Left forelimb (tissue), 1 donor: ENCODE measurements at places on chromosomes 13 and 19.

GRCh38 chr13:60584976-60585375 lies 188.0 kb downstream of the TDRD3 start:
- DNase-seq = no peak

DNA sequence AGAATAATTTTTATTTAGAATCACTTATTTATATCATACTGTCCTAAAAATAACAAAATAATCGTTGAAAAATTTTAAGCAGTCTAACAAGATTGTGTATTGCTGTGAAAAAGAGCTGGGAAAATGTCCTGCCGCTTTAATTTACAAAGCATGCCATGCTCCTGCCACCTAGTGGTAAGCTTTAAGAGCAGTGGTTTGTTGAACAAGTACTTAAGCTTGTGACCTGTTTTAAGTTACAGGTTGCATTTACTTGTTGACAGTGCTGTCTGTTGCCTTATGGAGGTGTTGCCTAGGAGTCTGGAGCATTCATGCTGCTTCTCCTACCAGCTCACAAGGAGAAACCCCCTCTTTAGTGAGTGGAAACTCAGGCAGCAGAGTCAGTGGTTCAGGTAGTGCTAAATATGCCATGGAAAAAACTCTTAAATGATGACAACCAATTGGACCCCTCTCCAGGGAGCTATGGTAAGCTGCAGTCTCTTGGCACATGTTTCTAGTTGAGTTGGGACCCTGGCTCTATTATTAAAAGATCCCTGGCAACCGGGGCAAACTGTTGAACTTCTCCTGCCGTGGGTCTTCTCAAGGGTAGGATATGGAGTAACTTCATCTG lies 68.4 kb downstream of the SPATA13 start:
- DNase-seq = no peak

GRCh38 chr13:78780708-78781107 lies 121.8 kb upstream of the OBI1 start:
- no peak for DNase-seq

DNA sequence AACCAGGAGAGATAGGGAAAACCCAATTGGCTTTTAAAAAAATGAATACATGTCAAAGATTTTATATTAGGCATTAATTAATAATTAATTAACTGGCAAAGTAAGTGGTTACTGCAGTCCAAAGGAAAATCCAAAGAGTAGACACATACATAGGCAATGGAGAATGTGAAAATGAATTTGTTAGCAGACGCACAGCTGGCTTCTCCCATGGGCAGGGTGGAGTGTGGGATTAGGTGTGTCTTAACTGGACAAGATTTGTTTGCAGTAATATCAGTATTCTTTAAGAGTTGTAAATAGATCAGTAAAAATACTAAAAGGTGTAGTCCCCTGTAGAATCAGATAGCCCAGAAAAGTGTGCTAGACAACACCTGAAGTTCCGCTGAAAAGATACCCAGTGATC lies 58.7 kb downstream of the DHRS12 start:
- DNase-seq = no peak

DNA sequence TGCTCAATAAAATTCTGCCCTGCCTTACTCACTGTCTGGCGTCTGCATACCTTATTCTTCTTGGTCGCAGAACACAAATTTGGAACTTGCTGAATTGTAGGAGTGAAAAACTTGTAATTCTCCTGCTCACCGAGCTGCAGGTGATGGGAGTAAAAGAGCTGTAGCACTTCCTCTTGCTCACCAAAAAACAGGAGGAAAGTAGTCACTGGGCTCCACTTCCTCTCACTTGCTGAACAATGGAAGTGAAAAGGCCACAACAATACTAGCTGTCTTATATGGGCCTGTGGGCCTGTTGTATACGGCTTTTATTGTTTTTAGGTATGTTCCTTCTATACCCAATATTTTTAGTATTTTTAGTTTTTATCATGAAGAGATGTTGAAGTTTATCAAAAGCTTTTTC lies 978.7 kb downstream of the SLITRK5 start:
- DNase-seq = no peak

GRCh38 chr19:30920222-30920621 lies 429.0 kb downstream of the TSHZ3 start:
- DNase-seq = no peak

GRCh38 chr19:45952686-45953505 lies 20.8 kb downstream of the NOVA2 start:
- peak; percentile 76 for DNase-seq

GRCh38 chr19:45506246-45506988 lies 862 bp upstream of the VASP start:
- DNase-seq = peak; percentile 93

- no peak for DNase-seq
These were observed 1.6 kb downstream of the SOHLH2 start for GRCh38 chr13:36212789-36213188.

- DNase-seq = no peak
These were observed 381.1 kb downstream of the FGF14 start for GRCh38 chr13:102020611-102021216.

DNA sequence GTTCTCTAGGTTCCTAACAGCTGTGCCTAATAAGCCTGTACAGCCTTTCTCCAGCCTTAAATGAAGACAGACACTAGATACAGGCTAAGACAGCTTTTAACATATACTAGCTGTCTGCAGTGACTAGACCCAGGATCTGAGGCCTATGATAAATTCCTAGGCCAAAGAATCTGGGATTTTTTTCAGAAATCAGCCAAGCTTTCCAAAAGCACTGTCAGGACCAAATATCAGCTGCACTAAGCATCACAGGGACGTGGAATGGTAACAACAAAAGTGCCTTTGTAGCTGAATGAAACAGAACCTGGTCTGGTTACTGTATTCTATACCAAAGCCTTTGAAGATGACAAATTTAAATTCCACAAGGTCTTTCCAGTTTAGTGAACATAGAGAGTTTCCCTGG lies 77.9 kb upstream of the DOCK9 start:
- DNase-seq = no peak

DNA sequence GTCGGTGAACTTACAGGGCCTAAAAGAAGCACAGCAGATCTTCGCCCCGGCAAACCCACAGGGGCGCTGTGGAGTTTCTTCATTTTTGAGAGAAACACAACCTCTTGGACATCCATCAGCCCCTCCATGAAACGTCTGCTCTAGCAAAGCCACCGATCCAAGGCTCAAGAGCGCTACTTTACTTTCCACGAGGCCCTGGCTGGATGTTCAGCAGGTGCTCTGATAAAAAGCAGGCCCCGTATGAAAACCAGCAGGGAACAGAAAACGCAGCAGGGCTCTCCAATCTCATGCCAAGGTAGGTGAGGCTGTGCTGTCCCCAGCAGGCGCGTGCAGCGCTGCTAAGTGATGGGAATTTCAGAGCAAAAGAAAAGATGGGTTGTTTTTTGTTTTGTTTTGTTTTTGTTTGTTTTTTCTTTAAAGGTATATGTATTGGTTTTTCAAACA lies 86.7 kb downstream of the IRS2 start:
- no peak for DNase-seq

GRCh38 chr19:48064509-48064908 lies 20.6 kb upstream of the CABP5 start:
- DNase-seq = no peak

DNA sequence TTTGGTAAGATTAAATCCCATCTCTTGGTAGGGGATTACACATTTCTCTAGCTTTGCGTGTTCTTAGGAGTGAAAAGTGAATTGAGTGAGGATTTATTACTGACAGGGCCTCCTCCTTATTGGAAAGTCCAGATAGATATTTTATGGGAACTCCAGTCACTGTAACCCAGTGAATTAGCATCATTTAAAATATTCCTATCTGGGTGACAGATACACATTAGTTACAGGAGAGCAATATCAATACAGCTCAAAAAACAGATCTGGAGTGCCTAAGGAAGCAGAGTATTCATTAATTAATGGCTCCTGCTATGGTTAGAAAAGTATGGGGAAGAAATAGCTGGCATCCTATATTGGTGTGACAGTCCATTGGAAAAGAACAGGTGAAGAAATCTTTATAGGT lies 248.2 kb downstream of the SLITRK6 start:
- no peak for DNase-seq
